ENCODE measurements at places on chromosomes 5 and 9.
A peak's percentile ranks its signal among the peaks of the same experiment; 100 is the strongest.

GRCh38 chr9:93107825-93108161, 11.8 kb downstream of the CARD19 start:
- no peak for DNase-seq

- no peak for DNase-seq
These were observed 72.9 kb downstream of the RFK start for GRCh38 chr9:76321195-76321828.

- DNase-seq, result no peak
These were observed 307.0 kb upstream of the TLE4 start for GRCh38 chr9:79264511-79265355.

GRCh38 chr9:27276193-27277030, 20.5 kb downstream of the EQTN start:
- peak; percentile 43 for DNase-seq

DNA sequence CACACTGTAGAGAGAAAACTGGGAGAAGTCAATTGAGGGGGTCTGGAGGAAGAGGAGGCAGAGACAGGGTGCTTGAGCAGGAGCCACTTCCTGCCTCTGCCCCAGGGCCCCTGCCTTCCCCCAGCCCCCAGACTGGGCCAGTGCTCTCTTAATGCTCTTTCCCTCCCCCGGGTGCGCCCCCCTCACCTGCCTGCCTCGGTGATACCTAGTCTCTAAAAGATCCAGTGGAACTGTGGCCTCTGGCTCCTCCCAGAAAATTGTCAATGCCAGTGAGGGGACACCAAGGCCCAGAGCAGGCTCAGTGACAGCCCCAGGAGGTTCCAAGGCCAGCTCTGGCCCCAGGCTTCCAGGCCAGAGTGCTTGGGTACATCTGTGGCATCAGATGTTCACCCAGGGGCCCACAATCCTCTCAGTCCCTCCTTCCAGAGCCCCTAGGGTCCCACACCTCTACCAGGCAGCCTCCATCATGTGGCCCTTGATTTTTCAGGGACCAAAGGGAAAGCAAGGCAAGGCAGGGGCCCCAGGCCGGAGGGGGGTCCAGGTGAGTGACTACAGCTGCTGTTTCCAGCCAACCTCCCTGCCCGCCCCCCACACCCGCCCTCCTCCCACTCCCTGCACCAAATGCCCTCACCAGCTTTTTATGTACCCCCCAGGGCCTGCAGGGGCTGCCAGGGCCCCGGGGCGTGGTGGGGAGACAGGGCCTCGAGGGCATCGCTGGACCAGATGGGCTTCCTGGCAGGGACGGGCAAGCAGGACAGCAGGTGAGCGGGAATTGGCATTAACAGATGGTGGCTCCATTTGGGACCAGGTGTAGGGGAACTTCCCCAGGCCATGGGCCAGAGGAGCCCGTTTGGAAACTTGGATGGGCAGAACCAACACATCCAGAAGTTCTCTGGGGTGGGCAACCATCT, 33.1 kb upstream of the ORM1 start:
- no peak for DNase-seq

- DNase-seq, result no peak
These were observed 70.9 kb downstream of the SETX start for GRCh38 chr9:132283863-132284262.

DNA sequence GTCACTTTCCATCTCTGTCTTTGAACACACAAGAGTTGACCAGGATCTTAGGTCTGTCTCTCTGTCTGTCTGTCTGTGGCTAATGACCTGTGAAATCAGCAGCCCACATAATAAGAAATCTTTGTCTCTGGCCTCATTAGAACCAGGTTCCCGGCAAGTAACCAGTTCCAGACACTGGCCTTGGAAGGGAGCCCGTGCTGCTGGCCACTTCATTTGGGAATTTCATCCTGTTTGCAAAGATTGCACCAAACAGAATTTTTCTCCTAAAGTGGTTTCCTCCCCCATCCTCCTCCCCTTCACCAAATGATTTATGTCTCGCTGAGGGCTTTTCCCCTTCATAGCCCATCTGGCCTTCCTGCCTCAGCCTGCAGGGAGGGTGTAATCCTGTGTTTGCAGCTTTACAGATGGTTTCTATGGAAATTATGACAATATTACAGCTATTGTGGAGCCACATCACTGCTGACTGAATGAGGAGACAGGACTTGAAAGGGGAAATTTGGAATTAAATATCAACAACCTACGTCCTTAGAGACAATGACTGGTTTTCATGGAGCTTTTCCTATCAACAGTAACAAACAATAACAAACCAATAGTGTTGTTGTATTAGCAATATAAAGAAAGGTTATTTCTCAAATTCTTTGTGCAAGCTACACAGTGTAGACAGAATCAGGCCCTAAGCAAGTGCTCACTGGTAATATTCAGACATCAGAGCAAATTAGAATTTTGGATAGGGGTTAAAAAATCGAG, 25.7 kb downstream of the DPYSL3 start:
- no peak for DNase-seq

DNA sequence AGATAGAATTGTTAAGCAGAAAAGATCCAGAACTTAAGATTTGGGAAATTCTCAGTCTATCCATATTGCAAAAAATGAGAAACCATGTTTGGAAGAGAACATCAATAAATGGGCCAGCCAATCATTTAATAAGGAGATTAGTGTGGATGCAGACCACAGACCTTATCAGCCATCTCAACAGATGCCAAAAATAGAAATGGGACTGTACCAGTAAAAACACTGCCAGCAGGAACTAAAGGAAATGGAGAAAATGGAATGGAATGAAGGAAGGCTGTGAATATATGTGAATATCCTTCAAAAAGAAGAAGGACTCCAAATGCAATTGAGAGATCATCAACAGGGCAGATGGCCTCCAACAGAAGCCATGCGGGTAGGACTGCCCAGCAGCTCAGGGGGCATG, 52.7 kb upstream of the ZNF618 start:
- no peak for DNase-seq

DNA sequence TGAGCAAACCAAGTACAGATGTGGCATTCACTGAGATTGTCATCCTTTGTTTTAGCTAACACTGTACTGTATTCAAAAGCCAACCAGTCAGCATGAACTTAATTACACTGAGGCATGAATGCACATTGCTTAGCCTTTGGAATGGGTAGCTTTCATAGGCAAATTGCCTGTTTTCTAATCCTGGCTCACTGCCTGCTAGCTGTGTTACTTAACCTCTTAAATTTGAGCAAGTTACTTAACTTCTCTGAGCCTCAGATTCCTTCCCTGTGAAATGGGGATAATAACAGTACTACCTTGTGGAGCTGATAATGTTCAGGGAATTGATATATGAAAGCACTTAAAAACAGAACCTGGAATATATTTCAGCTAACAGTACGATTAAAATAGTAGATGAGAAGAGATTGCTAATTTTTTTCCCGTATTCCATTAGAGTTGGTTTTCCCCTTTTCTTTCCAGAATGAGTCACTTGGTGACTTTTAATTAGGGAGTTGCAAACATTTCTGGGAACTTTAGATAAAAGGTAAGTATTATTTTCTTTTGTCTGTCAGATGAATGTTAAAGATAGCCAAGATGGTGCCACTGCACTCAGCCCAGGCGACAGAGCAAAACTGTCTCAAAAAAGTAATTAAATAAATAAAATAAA, 43.9 kb downstream of the ARRDC3 start:
- no peak for DNase-seq

DNA sequence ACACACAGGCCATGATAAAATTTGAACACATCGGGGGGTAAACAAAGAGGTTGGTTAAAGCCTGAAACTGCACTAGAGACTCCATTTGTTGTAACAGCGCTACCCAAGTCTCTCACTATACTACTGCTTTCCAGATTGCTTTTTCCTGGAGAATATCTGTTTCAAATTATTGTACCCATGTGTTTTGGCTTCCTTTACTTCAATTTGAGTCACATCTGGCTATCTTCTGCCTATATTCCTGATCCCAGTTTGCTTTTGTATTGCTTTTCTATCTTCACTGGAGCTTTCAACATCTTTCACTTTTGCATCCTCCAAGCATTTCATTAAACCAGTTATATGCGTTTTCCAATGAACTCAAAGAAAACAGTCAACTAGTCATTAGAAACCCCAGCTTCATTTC, 404.7 kb downstream of the MLLT3 start:
- DNase-seq, result no peak

Data from CD4-positive, alpha-beta memory T cell (primary cell).